Activated CD8-positive, alpha-beta T cell treated with anti-CD3 and anti-CD28 coated beads for 36 hours (primary cell): ENCODE measurements at places on chromosomes 16 and 17. TPM values are rescaled to one million over a fixed set of nuclear protein-coding genes. Genes with fewer than 3 reads are reported as not detected.

- no peak for DNase-seq
Observed at GRCh38 chr16:86080982-86081381, 182.0 kb downstream of the IRF8 start.

DNA sequence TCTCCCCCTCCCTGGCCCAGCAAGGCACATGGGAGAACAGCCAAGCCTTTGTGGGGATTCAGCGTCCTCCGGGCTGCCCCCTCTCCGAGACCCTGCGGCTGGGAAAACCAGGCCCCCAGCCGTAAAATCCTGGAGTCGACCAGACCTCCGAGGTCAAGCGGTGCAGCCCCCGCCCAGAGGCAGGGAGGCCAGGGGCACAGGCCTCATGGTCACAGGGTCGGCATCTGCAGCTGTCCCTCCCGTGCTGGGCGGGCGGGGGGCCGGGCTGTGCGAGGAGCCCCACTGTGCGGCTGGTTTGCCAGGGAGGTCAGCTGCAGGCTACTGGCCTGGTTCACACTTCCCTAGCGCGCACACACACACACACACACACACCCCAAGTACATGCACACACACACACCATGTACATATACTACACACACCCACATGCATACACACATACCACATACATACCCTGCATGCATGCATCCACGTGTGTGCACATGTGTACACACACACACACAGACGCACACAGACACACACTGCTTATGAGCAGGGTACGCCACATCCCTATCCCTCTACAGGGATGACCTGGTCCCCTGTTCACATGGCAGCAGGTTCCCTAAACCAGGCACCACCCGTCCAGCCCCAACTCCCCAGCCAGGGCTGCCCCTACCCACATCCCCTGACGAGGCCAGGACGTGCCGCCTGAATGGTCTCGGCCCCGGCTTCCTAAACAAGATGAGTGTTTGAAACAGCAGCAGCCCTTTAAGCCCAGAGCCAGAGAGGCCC, 108.9 kb upstream of the CIBAR2 start:
- DNase-seq = no peak

DNA sequence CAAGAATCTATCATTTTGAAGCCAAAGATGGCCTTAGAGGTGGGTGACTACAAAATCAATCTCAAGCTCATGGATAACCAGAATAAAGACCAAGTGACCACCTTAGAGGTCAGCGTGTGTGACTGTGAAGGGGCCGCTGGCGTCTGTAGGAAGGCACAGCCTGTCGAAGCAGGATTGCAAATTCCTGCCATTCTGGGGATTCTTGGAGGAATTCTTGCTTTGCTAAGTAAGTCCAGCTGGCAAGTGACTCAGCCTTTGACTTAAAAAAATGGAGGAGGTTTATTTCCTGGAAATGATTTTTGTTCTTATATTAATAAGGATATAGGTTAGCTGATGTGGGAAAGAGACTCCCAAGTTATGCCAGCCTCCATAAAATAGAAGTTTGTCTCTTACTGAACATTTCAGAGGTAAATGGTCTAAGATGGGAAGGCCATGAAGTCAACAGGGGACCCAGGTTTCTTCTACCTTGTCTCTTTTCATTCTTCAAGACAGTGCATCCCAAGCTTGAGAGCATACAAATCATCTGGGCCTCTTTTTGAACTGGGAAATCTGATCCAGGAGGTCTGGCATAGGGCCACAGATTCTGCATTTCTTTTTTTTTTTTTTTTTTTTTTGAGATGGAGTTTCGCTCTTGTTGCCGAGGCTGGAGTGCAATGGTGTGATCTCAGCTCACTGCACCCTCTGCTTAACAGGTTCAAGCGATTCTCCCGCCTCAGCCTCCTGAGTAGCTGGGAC, 19.8 kb upstream of the TANGO6 start:
- no peak for DNase-seq

- peak; percentile 62 for DNase-seq
Observed at GRCh38 chr16:2467528-2468232, 3.4 kb upstream of the NTN3 start.

DNA sequence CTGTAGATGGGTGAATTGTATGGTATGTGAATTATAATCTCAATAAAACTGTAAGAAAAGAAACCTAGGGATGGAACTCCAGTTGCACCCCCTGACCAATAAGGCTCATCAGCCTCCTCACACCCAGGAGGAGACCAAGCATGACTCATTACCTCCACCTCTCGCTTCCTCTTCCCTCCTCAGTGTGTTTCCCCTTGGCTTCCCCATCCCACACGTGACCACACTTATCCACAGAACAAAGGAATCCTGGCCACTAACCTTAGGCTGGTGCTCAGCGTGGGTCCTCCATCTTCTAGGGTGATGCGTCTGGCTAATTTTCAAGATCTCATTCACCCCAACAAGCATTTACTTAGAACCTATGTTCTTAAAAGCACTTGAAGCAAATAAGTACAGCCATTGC, 36.2 kb upstream of the MAP3K14 start:
- DNase-seq = peak; percentile 74

- no peak for DNase-seq
Observed at GRCh38 chr17:72613396-72613795, 479.1 kb downstream of the SLC39A11 start.

DNA sequence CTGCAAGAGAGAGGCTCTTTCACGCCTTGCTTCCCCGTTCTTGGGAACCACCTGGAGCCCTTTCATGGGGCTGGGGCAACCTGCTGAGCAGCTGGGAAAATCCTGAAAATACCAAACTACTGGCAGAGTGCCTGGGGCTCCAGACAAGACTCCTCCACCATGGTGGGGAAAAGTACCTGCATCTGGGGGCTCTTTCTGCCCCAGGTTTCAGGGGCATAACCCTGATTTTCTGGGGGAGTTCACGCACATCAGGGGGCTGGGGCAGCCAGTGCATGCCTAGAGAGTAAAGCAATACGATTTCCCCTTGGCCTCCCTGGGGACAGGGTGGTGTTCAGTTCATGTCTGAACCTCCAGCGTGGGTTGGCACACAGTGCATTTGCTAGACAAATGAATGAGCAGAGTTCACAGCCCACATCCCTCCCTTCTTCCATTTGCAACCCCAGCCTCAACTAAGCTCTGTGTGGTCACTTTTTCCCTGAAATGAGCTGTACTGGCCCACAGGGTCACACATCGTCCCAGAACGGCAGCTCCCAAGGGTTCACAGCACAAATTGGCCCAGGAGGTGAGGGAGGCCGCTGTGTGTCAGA, 5.2 kb upstream of the CDC42EP4 start:
- DNase-seq = no peak

DNA sequence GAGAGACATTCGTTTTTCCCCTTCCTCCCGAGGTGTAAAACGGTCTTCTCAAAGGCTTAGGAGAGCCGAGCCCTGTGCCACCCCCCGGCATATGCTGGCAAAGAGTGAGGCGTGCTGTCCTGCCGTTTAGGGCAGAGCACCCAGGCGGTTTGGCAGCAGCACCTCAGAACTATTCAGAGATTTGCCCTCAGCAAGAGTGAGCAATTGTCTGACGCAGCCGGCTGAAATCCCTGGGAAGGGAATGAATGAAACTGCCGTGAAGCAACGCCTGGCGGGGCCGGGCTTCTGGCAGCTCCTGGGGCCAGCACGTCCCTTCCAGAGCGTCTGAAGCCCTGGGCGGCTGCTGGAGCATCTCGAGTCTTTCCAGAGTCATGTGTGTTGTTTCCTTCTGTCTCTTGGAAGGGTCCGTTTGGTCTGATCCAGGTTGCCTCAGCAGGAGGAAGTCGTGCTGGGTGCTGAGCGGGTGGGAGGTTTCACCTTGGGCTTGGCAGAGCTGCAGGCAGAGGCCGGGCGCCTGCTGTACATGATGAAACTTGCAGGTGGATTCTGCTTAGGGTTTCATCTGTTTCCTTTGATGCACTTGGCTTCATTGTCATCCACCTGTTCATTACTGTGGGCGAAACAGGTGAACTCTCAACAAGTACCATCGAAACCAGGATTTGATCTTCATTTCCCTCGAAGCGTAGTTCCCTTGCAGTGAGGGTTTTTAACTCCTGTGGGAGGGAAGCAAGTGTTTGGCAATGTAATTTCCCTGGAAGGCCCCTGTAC, 35.4 kb downstream of the TBCD start:
- DNase-seq = no peak

DRC3 gene
- 0.25 TPM for total RNA-seq

HBA1 gene
- total RNA-seq = not detected

WBP2 gene
- total RNA-seq = 54.4 TPM

NPIPA3 gene
- 3.5 TPM for total RNA-seq
